ENCODE measurements at places on chromosomes 2 and 18.

GRCh38 chr2:129467941-129468340, 511.5 kb upstream of the RAB6C start:
- no peak for DNase-seq

DNA sequence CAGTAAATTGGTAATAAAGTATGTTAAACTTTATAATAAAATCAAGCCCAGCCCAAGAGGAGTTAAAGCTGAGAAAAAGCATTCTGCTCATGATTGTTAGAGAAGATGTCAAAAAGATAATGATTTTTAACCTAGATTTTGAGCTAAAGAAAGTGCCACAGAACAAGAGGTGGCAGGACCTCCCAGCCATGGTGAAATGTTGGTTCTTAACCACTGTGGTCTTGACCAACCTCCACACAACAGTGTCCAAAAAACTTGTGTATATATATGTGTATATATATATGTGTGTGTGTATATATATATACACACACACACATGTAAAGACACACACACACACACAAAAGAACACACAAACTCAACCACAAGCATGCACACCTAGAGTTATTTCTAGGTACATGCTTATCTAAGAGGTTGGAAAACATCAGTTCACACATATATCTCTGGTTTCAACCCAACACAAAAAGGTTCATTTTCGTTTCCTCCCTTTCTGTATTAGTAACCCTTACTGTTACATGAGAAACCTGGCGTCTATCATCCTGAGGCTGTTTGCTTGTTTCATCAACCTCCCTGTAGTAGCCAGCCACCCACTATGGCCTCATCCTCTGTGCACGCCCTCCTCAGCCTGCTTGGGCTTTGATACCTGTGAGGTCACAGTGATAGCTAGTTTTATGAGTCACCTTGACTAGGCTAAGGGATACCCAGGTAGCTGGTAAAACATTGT, 631.8 kb upstream of the ID2 start:
- no peak for DNase-seq

DNA sequence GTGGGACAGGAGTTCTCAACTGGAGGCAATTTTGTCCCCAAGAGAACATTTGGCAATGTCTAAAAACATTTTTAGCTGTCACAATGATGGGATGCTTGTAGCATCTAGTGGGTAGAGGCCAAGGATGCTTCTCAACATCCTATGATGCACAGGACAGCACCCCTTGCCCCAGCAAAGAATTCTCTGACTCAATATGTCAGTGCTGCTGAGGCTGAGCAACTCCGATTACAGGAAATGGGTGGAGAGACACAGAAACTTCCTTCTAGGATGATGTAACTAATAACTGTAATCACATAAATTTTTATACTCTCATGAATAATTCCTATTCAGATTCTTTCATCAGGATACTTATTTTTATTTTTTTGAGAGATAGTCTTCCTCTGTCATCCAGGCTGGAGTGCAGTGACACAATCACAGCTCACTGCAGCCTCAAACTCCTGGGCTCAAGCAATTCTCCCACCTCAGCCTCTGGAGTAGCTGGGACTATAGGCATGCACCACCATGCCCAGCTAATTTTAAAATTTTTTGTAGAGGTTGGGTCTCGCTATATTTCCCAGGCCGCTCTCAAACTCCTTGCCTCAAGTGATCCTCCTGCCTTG, 120.3 kb upstream of the ACAA2 start:
- no peak for DNase-seq

- no peak for DNase-seq
These were observed 995 bp downstream of the MBD5 start for GRCh38 chr2:148021886-148022285.

DNA sequence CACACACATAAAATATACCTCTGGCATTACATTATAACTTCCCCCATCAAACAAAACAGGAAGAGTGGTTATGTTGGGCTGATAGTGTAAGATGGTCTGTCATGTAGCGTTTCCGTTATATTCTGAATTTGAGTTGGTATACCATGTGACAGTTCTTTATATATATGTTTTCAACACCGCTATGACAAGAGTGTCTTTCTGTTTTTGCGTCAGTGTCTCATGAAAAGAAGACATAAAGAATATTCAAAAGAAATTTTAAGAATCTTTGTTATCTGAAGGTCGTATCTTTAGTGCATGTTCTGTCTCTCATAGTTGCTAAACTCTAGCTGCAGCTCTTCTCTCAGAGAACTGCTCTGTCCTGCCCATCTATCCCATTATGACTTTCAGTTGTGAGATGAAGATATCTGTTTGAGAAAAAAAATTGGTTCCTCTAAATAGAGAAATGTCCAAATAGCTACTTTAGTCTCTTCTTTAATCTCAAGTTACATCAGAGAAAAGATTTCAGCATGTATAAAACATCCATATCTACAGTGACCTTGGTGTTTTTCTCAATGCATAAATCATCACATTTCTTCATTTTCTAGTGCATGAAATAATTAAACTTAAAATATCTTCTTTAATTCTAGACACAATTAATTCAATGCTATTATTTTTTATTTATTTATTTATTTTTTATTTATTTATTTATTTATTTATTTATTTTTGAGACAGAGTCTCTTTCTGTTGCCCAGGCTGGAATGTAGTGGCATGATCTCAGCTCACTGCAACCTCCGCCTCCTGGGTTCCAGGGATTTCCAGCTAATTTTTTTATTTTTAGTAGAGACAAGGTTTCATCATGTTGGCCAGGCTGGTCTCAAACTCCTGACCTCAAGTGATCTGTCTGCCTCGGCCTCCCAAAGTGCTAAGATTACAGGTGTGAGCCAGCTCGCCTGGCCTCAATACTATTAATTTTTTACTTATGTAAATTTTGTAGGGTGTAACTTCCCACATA, 24.3 kb upstream of the PSME4 start:
- DNase-seq, result no peak

DNA sequence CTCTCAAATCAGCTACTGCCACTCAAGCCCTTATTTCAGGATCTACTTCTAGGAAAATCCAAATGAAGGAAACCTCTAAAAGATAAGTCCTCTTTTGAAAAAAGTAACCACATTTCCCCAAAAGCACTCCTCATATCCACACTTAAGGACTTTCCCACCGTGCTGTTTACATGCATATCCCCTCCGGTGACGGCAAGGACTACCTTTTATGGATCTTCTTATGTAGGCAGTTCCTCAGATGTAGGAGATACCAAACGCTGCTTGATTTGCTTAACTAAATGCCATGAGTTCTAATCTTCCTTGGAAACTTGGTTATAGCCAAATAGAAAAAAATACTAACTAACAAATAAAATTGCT, 6.9 kb upstream of the TMEM87B start:
- no peak for DNase-seq
